ENCODE measurements at places on chromosomes 11 and 22.

- no peak for DNase-seq
These were observed 8.9 kb upstream of the CLMP start for GRCh38 chr11:123203934-123204333.

GRCh38 chr22:47484960-47485569 lies 722.6 kb downstream of the TBC1D22A start:
- DNase-seq: no peak

- DNase-seq: no peak
These were observed 68.5 kb downstream of the PIWIL3 start for GRCh38 chr22:24706054-24706453.

GRCh38 chr11:65742353-65742752 lies 21.8 kb upstream of the RNASEH2C start:
- DNase-seq: no peak

DNA sequence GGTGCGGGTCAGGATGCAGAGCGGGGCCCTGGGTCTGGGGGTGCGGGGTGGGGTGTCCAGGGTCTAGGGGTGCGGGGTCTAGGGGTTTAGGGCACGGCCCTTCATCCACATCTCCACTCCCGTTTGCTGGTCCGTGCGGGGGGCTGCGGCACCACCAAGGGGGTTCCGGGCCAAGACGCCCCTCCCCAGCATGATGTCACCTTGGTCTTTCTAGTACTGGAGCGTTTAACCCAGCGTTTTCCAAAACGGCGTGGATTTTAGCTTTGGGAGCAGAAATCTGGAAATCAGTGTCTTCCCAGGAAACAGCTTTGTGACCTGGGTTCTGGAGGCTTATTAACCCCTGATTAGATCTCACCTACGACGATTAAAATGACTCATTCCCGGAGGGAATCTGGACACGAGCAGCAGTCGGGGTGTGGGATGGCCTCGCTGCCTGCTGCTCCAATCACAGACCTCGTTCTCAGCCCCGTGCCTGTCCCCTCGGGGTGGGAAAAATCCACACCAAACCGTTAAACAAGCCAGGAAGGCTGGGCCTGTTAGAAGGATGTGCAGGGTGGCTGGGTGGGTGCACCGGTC lies 759 bp downstream of the AP2A2 start:
- no peak for DNase-seq

- DNase-seq: peak; percentile 87
These were observed 36.5 kb downstream of the GRIK4 start for GRCh38 chr11:120547811-120548681.

- DNase-seq: no peak
These were observed 79.0 kb downstream of the LARGE2 start for GRCh38 chr11:46001448-46001914.

DNA sequence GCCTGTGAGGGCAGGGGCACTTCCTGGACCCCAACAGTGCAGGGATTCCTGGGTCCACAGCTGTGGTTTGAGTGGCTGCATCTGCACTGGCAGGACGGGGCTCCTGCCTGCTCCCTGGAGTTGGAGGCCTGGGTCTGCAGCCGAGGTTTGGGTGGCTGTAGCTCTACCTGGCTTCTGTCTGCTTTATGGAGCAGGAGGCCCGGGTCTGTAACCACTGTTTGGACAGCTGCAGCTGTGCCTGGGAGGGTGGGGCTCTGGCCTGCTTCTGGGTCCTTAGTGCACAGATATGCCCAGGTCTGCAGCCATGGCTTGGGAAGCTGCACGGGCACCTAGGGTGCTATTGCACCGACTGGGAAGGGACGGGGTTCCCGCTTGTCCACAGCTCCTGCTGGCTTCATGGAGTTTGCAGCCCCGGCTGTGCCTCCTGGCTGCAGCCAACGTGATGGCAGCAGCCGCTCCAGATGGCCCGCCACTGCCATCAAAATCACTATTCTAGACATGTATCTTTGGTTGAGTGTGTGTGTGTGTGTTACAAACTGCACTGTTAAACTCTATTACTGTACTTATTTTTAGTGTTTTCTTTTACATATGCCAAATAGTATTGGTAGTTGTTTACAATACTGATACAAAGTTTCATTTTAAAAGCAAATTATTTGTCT lies 412.3 kb upstream of the KIRREL3 start:
- no peak for DNase-seq

GRCh38 chr11:115477410-115477809 lies 26.8 kb downstream of the CADM1 start:
- no peak for DNase-seq

- peak; percentile 68 for DNase-seq
These were observed 2.3 kb downstream of the CBX7 start for GRCh38 chr22:39149915-39150847.

GRCh38 chr11:17741487-17741886 lies 6.9 kb downstream of the KCNC1 start:
- DNase-seq: peak; percentile 40

DNA sequence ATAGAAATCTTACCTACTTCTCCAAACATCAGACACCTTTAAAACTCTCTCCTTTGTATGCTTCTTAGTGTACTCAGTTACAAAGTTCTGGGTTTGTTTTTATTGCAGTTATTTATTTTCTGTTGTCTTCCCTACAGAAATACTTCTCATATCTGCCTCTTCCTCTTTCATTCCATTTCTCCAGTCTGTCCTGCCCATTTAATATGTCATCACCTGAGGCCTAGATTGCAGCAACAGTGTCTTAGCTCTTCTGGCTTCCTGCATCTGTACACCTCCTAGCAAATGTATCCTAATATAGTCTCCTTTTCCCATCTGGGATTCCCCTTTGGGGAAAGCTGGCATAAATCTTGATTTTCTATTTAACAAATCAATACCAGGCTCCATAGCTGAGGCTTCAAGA lies 34.9 kb upstream of the PCF11 start:
- DNase-seq: no peak

GRCh38 chr11:123973816-123974215 lies 3.8 kb downstream of the OR10S1 start:
- DNase-seq: no peak

GRCh38 chr22:20011993-20012740 lies 4.5 kb downstream of the ARVCF start:
- no peak for DNase-seq

GRCh38 chr11:34178209-34178821 lies 72.9 kb downstream of the NAT10 start:
- DNase-seq: no peak

GRCh38 chr11:10743354-10744000 lies 7.6 kb upstream of the CTR9 start:
- DNase-seq: no peak

DNA sequence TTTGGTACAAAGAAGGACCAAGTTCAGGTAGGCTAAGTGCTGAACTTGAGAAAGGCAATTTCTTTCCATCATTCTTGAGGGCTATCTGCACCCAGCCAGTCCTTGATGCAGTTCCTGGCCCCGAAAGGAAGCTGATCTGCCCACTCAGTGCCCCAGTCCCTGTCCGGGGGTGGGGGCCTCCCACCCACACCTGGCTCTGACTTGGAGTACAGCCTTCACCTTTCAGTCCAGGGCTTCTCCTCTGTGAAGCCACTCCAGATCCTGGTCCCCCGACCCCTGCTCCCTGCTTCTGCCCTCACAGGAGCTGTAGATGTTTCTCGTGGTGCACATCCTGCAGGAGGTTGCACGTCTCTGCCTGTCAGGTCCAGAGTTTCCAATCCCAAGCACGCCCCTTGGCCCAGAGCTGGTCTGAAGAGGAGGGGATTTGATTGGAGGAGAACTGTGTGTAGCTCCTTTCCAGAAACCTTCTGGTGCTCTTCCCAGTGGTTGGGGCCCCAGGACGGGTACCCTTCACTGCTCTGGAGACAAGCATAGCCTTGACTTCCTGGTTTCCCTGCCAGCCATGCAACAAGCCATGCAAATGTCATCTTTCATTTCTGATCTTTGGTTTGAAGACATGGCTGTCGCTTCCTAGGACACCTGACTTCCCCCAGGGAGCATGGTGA lies 75.3 kb downstream of the BCR start:
- DNase-seq: no peak

- no peak for DNase-seq
These were observed 9.1 kb upstream of the OR10D3 start for GRCh38 chr11:124174001-124174583.

DNA sequence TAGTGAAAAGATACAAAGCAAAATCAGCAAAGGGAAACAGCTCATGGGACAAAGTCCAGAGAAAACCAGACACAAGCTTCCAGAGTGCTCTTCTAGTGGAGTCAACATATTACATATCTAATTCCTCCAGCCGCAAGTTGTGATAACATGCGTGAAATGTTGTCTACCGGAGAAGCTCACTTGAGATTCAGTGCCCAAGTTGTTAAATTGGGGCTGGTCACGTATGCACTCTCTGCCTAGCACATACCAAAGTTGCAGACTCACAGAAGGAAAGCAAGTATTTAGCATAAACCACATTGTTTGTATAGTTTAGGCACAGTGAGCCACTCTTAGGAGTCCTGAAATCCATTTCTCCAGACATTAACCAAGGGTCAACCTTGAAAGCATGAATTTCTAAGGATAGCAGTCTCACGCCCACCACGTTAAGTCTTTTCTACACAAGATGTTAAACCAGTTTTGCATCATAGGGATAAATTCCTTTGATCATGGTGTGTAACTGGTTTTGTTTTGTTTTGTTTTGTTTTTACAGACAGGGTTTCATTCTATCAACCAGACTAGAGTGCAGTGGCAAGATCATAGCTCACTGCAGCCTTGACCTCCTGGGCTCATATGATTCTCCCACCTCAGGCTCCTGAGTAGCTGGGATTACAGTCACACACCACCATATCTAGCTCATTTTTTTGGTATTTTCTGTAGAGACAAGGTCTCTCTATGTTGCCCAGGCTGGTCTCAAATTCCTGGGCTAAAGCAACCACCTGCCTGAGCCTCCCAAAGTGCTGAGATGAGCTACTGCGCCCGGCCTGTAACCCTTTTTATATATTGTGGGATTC lies 39.5 kb upstream of the EP300 start:
- DNase-seq: no peak
